Stimulated activated CD8-positive, alpha-beta memory T cell treated with anti-CD3 and anti-CD28 coated beads, Interleukin-2, amount 100 ng/mL, for 48 hours (primary cell): ENCODE measurements at places on chromosomes 13 and 19.

DNA sequence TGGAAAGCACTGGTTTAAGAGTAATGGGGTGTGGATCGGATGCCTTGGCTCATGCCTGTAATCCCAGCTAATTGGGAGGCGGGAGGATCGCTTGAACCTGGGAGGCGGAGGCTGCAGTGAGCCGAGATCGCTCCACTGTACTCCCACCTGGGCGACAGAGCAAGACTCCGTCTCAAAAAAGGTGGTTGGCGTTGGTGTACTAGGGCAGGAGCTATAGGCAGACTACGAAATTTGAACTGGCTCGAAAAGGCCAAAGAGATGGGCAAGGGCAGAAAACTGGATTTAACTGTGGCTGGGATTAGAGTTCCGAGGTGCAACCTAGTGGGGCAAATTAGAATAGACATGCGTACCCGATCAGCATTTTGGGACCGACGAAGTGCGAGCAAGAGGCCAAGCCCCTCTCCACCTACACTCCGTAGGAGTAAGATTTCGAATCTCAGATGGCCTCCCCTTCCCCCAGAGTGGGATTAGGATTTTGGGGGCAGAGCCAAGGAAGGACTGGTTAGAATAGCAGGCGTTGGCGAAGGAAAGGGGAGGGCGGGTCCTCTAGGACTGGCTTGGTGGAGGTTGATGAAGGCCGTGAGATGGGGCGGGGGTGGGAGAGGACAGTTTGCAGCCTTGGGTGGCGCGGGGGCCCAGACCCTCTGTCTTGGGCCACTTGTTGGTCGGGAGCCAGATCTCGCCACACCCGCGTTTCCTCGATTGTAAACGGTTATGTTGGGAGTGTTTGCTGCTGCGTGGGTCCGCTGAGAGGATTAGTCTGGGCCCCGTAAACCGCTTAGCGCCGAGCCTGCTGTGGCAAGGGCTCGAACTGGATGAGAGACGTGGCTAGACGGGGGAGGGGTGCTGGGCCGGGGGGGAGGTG lies 2.0 kb upstream of the INAFM1 start:
- peak; percentile 45 for DNase-seq

DNA sequence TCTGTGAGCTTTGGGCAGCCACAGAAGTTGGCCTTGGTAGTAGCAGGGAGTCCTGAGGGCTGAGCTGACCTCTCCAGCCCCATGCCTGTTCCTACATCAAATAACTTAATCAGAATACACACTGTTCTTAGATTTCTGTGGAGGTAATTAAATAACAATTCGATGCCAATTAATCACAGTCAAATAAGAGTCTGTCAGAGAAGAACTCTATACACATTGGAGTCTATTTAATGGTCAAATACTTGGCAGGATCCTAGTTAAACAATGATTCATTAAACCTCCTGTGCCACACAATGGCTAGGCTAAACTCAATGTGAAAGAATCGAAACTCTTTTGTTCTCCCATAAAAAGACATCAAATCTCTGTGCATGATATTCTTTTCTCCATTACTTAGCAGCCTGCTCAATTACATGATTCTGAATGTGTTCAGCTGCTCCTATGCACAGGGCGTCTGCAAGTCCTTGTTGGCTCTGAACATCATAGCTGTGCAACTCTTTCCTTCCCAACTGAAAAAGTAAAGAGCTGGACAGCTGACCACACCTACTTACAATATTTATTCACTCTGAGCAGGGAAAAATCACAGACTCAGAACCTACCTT lies 173.1 kb downstream of the ABCC4 start:
- no peak for DNase-seq

- DNase-seq, result no peak
These were observed 177.0 kb downstream of the DCLK1 start for GRCh38 chr13:35954207-35954560.

GRCh38 chr19:2047076-2047448 lies 4.0 kb downstream of the MKNK2 start:
- no peak for DNase-seq

DNA sequence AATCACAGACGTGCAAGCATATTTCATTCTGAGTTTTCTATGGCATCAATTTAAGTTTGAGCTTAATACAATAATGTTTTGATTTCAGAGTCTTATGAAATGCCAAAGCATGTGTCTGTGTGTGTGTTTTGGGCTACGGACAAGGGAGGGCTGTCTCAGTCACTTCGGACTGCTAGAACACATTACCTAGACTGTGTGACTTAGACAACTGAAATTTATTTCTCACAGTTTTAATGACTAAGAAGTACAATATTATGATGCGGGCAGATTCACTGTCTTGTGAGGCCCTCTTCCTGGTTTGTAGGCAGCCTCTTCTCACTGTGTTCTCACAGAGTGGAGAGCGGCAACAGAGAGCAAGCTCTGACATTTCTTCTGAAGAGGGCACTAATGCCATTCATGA lies 1202.0 kb downstream of the EFNB2 start:
- no peak for DNase-seq

DNA sequence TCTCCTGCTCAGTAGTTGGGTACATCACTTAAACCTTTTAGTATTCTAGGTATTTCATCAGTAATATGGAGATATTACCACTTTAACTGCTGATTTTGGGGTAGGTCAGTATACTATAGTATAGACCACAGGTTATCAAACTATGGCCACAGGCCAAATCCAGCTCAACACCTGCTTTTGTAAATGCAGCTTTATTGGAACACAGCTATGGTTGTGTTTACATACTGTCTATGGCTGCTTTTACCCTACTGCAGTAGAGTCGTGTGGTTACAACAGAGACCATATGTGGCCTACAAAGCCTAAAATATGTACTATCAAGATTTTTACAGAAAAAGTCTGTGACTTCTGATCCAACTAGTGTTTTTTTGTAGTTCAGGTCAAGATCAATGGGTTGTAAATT lies 10.3 kb downstream of the COG6 start:
- DNase-seq, result no peak

- DNase-seq, result no peak
These were observed 49.0 kb upstream of the C13orf46 start for GRCh38 chr13:114022876-114023275.

- DNase-seq, result no peak
These were observed 5.8 kb downstream of the SLC39A3 start for GRCh38 chr19:2733930-2734588.

GRCh38 chr13:28177877-28178276 lies 39.5 kb downstream of the PAN3 start:
- no peak for DNase-seq

- no peak for DNase-seq
These were observed 28.6 kb upstream of the EID2 start for GRCh38 chr19:39568604-39569003.

DNA sequence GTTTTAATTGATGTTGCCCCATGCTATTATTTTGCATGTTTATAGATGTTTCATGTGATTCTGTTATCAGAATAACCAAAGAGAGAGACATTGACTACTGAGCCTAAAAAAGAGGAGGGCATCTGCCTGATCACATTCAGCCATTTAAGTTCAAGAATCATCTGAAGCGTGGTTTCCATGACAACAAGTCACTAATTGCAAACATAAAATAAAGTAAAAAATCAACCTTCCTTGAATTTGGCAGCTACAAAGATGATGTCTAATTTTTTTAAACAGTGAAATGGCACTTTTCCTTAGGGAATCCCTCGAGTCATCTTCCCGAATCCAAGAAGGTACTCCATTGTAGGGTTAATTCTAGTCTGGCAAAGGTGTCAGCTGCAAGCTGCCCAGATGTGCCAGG lies 884.2 kb downstream of the DIAPH3 start:
- no peak for DNase-seq

DNA sequence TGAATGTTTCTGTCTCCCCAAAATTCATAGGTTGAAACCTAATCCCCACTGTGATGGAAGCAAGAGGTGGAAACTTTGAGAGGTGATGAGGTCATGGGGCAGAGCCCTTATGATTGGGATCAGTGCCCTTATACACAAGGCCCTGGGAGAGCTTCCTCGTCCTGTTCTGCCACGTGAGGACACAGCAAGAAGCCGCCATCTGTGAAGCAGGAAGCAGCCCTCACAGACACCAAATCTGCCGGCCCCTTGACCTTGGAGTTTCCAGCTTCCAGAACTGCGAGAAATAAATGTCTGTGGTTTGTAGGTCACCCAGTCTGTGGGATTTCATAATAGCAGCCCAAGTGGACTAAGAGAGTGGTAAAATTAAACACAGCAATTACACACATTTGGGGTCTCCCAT lies 737.4 kb downstream of the UQCRFS1 start:
- DNase-seq, result no peak

DNA sequence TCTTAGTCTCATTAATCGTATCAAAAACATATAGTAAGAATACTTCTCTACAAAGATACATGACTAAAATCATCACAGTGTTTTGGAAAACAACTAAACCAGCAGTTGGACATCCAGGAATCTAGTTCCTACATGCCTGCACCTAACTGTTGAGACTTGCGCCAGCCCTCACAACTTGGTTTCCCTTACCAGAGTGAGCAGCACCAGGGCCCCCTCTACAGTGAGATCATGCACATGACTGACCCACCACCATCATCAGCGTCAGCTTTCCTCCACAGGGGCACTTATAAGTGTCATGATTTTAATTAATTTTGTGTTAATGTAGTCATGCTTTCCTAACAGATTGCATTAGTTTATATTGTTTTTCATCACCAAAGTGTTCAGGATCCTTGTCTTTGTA lies 1322.0 kb downstream of the EFNB2 start:
- DNase-seq, result no peak

DNA sequence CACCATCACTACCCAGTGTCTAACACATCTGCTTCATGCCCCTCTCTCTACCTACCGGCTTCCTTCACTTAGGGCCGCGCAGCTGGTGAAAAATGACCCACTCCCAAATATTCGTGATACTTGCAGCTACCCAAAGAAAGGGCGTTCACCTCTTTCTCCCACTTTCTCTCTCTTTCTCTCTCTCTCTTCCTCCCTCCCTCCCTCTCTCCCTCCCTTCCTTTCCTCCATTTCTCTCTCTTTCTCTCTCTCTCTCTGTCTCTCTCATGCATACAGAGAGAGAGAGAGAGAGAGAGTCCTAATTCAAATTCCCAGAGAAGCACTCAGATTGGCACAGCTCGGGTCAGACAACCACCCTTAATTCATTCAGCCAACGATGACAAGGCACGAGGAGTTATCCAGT lies 27.7 kb upstream of the POP4 start:
- DNase-seq, result no peak

GRCh38 chr13:112618501-112618900 lies 30.5 kb upstream of the TUBGCP3 start:
- DNase-seq, result no peak

DNA sequence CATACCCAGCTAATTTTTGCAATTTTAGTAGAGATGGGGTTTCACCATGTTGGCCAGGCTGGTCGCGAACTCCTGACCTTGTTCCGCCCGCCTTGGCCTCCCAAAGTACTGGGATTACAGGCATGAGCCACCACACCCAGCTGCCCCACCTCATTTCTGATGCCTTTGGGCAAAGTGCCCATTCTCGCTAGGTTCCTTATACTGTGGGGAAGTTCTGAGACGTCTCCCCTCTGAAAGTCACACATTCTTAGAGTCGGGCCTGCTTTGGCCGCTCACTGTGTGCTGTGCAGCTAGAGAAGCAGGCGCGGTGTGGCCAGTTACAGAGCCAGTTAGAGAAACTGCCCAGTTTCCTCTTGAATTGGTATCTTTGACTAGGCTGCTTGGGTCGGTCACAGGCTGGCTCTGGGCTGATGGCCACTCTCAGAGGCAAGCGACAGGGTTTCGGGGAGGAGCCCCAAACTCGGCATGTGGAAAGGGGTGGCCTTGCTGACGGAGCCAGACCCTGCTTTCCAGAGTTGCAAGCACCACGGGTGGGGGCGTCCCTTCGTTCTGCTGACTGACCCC lies 18.0 kb downstream of the PRAM1 start:
- no peak for DNase-seq

DNA sequence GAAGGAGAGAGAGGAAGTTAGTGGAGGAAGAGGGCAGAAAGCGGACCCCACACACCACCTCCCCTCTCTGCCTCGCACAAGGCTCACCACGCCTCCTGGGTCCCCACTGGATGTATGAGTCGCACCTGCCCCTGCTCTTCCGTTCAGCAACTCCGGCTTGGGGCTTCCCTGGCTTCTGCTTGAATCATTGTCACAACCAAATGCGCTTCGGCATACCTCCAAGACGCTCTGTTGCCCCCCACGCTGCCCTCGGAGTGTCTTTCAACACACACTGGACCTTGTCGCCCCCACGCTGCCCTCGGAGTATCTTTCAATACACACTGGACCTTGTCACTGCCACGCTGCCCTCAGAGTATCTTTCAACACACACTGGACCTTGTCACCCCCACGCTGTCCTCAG lies 247.2 kb downstream of the TEX29 start:
- no peak for DNase-seq

- DNase-seq, result no peak
These were observed 32.8 kb upstream of the AKAP11 start for GRCh38 chr13:42239161-42239560.

DNA sequence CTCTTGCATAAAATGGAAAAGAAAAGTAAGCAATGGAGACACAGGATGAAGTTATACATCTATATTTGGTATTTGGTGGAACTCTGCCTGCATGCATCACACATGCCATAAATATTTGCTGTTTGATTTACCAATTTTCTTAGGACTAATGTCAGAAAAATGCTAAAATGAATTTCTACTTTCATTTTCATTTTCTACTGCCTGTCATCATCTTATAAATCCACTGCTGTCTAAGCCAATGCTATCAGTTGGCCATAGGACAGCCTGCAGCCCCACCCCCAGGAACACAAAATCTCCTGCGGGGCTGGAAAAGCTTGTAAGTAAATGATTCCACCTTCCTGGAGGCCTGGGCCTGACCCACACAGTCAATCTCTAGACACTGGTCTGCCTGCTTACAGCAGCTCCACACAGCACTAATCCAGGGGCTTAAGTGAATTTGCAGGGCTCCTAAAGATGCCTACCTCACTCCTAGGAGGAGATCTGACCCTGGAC lies 122.0 kb downstream of the ENOX1 start:
- DNase-seq, result no peak
